KG1 (cell line): ENCODE measurements at places on chromosomes 16 and 17.

- DNase-seq, result no peak
These were observed 454.8 kb downstream of the TOX3 start for GRCh38 chr16:52092126-52092525.

GRCh38 chr17:50790618-50791017 lies 23.3 kb upstream of the ANKRD40CL start:
- DNase-seq, result no peak

DNA sequence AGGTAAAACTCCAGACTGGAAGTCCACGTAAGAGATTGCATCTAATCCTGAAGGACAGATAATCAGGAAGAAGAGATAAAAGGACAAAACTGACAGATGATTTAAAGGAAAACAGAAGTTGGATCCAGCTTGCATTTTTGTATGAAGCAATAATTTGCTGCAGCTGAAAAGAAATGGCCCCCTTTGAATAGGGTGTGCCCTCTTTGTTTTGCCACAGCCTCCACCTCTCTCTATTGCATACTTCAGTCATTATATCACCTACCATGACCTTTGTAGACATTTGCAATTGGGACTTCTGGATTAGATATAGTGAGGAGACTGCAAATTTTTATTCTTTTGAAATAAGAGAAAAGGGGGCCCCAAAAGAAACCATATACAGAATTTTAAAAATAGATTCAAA lies 8.1 kb downstream of the NOG start:
- no peak for DNase-seq

GRCh38 chr16:30407102-30407803 lies at the start of gene ZNF771:
Gene ZNF771, plus strand, starts transcription at chr16:30407606. Its CDS starts 448 bp downstream, at chr16:30408054.
- DNase-seq, result peak; percentile 73

GRCh38 chr16:65763640-65764305 lies 602.7 kb upstream of the CDH5 start:
- DNase-seq, result no peak

DNA sequence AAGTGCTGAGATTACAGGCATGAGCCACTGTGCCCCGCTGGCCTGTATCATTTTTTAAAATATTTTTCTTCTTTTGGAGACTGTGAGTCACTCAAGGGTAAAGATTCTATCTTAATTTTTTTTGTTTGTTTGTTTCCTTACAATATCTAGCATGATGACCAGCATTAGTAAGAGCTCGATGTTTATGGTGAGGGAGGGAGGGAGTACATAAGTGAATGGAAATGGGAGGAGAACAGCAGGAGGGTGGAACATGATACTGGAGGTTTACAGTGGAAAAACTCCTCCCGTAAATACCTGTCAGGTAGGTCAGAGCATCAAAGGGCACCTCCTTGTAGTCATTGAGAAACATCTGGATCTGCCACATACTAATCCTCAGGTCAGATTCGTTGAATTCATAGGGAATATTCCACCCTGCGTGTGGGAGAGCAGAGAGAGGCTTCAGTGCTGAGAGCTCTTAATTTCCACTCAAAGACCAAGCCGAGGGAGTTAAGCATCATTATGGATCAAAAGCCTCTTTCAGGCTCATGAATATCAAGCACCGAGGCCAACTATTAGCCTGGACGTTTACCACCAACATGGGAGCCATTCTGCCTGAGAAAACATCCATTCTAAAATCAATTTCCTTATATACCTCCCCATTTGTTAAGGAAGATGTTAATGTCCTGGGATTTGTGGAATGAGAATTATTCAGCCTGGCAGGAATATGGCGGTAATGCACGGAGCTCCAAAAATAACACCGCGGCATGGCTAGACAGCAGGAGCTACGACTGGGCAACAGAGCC lies 51.8 kb downstream of the LYRM1 start:
- DNase-seq, result no peak

DNA sequence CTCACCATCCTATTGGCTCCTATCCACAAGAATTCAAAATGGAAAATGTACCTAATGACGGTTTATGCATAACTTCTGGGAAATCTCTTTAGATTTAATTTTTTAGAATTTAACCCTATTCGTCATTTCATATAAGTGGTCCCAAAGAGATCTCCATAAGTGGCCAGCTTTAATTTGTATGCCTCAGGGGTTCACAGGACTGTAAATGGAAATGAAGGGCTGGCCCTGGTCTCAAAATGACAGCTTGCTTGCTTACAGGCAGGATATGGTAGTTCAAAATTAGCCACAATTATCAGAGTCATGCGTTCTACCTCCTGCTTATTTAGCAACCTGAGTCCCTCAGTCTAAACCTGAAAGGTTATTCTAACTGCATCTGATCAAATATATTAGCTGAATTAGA lies 6.6 kb upstream of the NACA2 start:
- DNase-seq, result no peak

DNA sequence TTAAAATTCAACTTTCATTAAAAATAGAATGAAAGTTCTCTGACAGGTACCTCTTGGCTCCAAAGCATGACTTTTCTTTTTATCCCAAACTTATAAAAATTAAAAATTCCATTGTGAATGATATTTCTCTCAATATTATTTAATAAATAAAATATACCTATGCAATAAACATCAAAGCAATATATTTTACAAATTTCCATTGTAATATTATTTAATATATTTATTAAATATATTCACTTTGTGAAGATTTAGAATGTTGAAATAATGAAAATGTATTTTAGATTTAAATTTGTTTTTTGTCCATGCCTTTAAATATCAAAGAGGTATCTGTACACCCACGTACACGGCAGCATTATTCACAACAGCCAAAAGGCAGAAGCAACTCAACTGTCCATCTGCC lies 147.8 kb downstream of the CEP112 start:
- DNase-seq, result no peak

GRCh38 chr16:48911700-48912099 lies 301.7 kb upstream of the N4BP1 start:
- no peak for DNase-seq

DNA sequence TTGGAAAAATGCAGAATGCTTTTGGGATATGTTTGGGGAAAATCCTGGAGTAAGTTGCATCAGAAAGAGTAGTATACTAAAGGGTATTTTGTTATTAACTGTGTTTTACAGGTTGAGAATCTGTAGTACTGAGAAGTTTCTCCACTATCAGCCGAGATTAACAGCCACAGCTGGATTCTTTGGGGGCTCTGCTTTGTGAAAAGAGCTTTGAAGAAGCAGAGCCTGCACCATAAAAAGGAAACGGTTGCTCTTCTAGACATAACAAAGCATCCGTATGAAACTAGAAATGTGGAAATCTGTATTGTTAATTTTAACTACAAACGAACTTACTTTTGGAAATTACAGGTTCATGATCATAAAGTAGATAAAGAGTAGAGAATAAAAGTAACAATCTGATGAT lies 5.3 kb downstream of the NLK start:
- DNase-seq, result no peak

DNA sequence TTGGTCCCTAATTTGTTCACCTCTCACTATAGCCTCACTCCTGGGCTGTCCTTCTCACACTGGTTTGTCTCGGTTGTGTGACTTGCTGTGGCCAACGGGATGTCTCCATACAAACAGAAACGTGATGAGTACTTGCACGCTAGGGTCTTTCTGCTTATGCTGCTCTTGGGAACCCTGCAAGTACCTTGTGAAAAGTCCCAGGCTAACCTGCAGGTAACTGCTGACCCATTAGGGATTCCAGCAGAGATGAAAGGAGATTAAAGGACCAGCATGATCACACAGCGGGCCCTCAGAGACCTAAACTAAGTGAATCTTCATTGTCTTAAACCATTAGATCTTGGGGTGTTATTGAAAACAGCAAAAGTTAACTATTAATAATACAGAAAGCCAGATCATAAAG lies 562.8 kb upstream of the GOT2 start:
- DNase-seq, result no peak

GRCh38 chr17:27982688-27983087 lies 59.8 kb upstream of the NLK start:
- no peak for DNase-seq

- DNase-seq, result no peak
These were observed 13.9 kb downstream of the DNAAF1 start for GRCh38 chr16:84159007-84159406.

GRCh38 chr16:883340-883739 lies 82.8 kb upstream of the GNG13 start:
- no peak for DNase-seq

GRCh38 chr16:7167626-7168025 lies 165.0 kb upstream of the RBFOX1 start:
- DNase-seq, result no peak

- DNase-seq, result no peak
These were observed 817 bp upstream of the JPH3 start for GRCh38 chr16:87601401-87601981.

DNA sequence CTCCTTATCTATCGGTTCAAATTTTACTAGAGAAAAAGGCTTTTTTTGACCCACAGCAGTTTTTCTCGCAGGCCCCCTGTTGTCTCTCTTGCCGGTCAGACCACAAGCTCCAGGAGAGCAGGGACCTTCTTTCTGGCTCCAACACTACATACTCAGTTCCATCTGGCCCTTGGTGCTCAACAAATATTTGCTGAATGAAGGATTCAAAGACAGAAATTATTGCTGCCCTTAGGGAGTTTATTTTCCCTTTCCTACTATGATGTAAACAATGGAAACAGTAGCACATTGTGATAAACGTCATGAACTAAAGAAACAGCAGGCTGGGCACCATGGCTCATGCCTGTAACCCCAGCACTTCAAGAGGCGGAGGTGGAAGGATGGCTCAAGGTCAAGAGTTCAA lies 59.0 kb upstream of the ATP2A3 start:
- DNase-seq, result no peak

GRCh38 chr16:88974916-88975215 lies 2.1 kb downstream of the CBFA2T3 start:
- no peak for DNase-seq

GRCh38 chr17:82003411-82004381 lies 19.0 kb downstream of the CENPX start:
- no peak for DNase-seq

GRCh38 chr17:46121841-46122485 lies 71.3 kb downstream of the KANSL1 start:
- no peak for DNase-seq

DNA sequence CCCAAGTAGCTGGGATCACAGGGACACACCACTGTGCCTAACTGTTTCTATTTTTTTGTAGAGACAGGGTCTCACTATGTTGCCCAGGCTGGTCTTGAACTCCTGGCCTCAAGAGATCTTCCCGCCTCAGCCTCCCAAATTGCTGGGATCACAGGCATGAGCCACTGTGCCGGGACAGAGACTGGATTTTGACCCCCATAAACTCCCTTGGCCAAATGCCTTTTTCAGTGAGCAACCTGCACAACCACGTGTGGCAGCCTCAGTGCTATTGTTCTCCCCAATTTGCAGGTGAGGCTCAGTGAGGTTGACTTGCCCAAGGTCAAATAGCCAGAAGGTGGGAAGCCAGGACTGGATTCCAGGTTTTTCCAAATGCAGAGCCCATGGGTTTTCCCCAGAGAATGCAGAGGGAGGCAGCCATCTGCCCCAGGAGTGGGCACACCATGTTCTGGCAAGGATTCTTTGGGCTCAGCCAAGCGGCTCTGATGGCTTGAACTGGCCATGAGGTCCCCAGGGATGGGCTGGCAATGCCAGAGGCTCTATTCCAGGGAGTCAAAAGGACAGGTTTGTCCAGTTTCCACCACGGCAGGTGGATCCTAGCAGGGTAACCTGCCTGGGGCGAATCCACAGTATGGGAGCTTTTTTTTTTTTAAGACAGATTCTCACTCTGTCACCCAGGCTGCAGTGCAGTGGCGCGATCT lies 1.8 kb downstream of the IL27 start:
- DNase-seq, result no peak

- no peak for DNase-seq
These were observed 128.9 kb upstream of the PMFBP1 start for GRCh38 chr16:72300892-72301291.

GRCh38 chr16:1357906-1358566 lies 6.3 kb downstream of the GNPTG start:
- DNase-seq, result no peak

GRCh38 chr16:31385680-31386079 lies 7.5 kb upstream of the ITGAD start:
- DNase-seq, result no peak

DNA sequence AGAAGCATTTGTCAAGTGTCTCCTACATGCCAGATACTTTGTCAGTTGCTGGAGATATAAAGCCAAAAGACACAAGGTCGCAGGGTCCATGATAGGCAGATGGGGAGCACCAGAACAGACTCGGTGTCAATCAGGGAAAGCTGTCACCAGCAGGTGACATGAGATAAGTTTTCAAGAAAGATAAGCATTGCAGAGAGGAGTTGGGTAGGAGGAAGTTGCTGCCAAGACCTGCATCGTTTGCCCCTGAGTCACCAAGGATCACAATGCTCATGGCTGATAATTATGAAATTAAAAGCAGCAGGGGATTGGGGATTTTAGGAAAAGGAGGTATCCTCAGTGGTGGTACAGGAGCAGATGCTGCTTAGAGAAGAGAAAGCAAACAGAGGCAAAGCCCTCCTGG lies 551.1 kb upstream of the CDH11 start:
- no peak for DNase-seq

GRCh38 chr16:85916141-85916890 lies 17.4 kb downstream of the IRF8 start:
- DNase-seq, result no peak

GRCh38 chr17:45091778-45092425 lies 30.8 kb downstream of the NMT1 start:
- DNase-seq, result no peak

DNA sequence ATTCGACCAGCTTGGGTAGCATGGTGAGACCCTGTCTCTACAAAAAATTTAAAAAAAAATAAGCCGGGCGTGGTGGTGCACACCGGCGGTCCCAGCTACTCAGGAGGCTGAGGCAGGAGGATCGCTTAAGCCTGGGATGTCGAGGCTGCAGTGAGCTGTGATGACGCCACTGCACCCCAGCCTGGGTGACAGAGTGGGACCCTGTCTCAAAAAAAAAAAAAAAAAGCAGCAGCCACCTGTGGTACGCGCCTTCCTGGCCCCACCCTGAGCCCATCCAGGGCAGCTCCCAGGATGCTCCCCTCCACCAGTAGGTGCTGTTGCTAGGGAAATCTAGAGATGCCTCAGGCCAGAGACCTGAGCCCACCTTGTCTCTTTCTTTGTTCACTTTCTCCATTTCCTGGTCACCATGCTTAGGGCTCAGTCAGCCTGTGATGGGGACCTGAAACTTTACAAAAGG lies 47.4 kb downstream of the TEKT5 start:
- no peak for DNase-seq

DNA sequence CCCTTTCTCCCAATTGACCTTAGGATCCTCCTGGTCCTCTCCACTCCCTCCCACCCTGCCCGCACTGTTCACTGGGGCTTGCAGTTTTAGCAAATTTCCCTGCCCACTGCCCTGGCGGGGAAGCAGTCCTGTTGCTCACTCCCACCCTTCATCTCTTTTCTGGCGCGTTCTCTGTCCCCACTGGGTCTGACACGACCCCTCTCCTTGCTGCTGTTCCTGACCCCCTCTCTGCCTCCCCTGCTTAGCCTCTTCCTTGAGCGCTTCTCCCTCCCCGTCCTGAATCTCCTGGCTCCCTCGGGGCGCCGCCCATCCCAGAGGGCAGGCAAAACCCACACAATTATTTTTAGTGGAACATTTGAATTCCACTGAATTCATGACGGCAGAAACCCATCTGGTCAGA lies 1796.4 kb downstream of the TP53TG3F start:
- no peak for DNase-seq
